Amniotic epithelial cell (primary cell): ENCODE measurements at places on chromosomes 13 and 19.

GRCh38 chr13:110531671-110532083, 29.8 kb downstream of the RAB20 start:
- DNase-seq: no peak

- no peak for DNase-seq
These were observed 454.9 kb downstream of the FOXO1 start for GRCh38 chr13:40211586-40211968.

- DNase-seq: no peak
These were observed 11.1 kb downstream of the CKM start for GRCh38 chr19:45311621-45312020.

- no peak for DNase-seq
These were observed 14.7 kb downstream of the ADGRE3 start for GRCh38 chr19:14659874-14660489.

DNA sequence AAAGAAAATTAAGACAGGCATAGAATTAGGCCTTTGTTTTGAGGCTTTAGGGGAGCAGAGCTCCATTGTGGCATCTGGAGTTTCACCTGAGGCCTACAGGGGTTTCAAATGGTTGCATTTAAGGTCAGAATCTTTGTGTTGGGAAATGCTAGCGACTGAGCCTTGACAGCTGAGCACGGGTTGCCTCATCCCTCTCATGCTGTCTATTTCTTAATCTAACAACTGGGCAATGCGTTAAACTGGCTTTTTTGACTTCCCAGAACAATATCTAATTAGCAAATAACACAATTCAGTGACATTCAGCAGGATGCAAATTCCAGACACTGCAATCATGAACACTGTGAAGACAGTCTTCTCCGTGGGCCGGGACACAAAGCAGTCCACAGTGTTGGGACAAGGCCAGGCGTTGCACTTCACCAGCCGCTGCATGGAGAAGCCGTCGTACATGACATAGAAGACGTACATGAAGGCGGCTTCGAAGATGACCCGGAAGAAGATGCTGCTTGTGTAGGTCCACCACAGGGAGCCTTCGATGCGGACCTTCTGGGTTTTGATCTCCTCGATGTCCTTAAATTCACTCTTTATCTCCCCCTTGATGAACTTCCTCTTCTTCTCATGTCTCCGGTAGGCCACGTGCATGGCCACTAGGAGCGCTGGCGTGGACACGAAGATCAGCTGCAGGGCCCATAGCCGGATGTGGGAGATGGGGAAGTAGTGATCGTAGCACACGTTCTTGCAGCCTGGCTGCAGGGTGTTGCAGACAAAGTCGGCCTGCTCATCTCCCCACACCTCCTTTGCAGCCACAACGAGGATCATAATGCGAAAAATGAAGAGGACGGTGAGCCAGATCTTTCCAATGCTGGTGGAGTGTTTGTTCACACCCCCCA, 3.8 kb downstream of the GJB2 start:
- DNase-seq: no peak

GRCh38 chr19:35898499-35898809, 1.9 kb downstream of the NFKBID start:
- DNase-seq: no peak

GRCh38 chr13:20492641-20493040, 33.0 kb downstream of the CRYL1 start:
- DNase-seq: peak; percentile 37

DNA sequence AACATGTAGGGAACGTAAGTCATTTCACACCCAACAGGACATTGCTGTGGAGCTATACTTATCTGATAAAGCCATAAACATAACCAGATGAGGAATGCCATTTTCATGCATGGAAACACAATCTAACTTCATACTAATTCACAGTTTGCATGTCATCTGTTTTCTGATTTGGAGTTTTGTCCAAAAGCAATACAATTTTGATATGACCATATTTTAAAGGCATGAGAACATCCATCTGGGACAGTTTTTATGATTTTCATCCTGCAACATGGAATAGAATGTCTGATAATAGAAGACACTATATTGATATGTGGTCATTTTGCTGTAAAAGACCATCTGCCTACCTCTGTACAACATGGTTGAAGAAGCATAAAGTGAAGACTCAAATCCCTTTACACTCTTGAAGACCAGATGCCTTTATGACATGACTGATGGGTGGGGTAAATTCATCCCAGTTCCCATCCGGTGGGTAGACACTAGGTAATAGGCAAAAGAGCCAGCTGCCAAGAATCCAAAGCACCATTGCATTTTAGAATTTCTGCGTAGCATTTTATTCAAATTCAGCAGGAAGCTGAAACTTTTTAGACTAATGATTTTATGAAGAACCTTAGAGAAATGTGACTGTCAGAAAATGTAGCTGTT, 309.8 kb downstream of the LMO7 start:
- no peak for DNase-seq

GRCh38 chr19:2603334-2603733, 99.2 kb downstream of the GNG7 start:
- DNase-seq: no peak

DNA sequence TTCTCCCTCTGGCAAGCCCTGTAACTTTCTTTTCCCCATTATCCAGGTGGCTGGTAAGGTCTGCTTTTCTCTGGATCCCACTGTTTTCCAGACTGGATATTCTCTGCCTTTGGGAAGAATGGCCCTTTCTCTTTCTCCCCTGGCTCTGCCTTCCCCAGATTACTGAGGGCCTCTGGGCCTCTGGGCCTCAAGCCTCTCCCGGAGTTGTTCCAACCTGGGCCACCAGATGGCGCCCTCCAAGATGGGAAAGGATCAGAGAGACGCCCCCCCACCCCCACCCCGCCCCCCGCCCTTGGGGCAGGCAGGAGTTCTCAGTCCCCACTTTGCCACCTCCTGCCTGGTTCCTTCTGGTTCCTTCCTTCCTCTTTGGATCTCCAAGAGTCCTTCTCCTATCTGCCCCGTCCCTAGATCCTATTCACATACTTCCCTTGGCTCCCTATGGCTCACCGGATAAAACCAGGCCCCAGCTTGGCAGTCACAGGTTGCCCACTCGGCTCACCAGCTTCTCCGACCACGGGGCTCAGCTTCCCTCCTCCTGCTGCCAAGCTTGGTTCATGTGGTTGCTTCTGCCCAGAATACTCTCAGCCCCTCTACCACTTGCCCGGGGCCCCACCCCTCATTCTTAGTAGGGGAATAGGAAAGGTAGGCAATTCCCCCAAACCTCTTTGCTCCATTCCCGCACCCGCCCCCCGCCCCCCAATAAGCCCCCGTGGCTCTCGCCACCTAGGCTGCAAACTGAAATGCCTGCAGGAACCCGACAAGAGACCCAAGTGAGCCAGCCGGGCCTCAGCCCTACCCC, 13.1 kb downstream of the EPS8L1 start:
- DNase-seq: peak; percentile 41

DNA sequence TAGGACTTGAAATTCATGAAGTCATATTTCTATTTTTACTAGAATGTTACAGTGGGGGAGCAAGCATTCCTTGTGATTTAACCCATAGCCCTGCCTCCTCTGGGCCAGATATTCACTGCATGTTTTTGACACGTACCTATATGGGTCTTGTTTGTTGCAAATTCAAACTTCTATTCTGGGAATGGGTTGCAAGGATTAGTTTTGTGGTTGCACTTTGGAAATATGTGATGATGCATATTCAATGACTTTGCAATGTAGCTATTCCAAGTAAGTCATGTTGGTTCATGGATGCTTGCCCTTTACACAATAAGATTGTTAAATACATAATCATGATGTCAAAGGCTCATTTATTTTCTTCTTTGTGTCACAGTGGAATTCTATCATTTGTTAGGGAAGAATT, 440.8 kb downstream of the TDRD3 start:
- no peak for DNase-seq

DNA sequence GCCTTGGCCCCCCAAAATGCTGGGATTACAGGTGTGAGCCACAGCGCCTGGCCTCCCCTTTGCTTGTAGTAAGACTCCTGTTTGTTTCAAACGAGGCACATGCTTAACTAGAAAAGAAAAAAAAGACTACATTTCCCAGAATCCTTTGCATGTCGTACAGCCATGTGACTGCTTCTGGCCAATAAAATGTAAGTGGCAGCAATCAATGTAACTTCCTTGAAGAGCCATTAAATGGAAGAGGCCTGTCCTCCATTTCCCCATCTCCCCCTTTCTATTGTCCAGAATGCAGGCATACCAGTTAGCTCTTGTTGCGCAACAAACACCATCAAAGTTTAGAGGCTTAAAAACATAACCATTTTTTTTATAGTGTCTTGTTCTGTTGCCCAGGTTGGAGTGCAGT, 10.4 kb upstream of the GPR32 start:
- DNase-seq: peak; percentile 14

DNA sequence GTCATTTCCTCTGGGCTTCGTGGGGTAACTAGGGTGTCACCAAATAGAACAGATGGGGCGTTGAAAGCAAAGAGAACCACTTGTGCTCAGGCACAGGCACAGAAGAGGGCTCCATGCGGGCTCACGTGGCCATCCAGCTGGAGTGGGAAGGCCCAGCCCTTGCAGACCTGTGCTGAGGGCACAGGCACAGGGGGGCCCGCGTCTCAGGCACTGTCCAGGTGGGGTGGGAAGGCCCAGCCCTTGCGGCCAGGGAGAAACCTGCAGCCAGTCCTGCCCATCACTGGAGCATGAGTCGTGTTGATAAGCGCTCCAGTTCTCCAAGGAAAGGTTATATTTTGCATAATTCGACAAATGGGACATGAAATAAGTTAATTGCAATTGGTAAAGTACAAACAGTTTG, 57.5 kb downstream of the SLC7A9 start:
- no peak for DNase-seq

DNA sequence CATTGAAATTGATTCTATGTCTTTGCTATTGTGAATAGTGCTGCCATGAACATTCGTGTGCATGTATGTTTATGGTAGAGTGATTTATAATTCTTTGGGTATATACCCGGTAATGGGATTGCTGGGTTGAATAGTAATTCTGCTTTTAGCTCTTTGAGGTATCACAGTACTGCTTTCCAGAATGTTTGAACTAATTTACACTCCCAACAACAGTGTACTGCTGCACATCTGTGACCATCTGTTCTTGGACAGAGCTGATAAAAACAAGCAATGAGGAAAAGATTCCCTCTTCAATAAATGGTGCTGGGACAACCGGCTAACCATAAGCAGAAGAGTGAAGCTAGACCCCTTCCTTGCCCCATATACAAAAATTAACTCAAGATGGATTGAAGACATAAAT, 231.0 kb downstream of the MYO16 start:
- DNase-seq: no peak

GRCh38 chr19:1087813-1088415, 7.3 kb downstream of the POLR2E start:
- DNase-seq: no peak

DNA sequence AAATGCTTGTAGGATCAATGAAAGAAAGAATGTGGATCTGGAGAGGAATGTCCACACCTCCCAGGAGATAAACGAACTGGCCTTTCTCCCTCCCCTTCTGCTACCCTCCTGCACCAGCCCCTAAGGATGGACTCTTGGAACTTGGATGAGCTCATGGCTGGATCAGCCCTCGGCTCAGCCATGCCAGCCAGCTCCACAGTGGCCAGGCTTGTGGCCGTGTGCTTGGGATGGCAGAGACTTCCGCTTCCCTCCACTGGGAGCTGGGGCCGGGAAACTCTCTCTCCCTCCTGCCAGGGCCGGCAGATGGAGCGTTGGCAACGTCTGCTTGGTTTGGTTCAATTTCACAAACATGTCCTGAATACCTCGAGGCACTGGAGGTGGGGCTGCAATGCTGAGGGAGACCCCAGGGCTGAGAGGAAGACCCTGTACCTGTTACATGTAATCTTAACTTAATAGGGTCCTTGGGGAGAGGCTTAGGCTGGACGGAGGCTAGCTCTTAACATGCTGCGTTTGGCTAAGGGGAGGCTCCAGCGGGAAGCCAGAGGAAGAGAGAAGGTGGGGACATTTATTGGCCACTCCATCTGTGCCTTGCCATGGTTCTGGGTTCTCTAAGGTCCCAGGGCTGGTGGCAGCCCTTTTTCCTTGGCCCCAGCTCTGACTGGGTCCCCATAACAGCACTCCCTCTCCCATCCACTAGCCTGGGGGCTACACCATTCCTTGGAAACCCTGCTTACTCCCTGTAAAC, 152.5 kb downstream of the IER2 start:
- no peak for DNase-seq
